ENCODE measurements at places on chromosomes 12 and 14. TPM values are rescaled to one million over a fixed set of nuclear protein-coding genes. Genes with fewer than 3 reads are reported as not detected.

The SRGAP1 gene
- 17.5 TPM for total RNA-seq

The TAS2R31 gene
- 2.6 TPM for total RNA-seq

The SYNDIG1L gene
- not detected for total RNA-seq

The TMEM233 gene
- under 0.01 TPM for total RNA-seq

The PLXNC1 gene
- 86.9 TPM for total RNA-seq

The SYCP3 gene
- total RNA-seq: 0.26 TPM

The CLEC7A gene
- total RNA-seq: not detected

The ANKS1B gene
- 0.51 TPM for total RNA-seq

The AKAP6 gene
- total RNA-seq: 10.9 TPM

The TSPAN9 gene
- 35.2 TPM for total RNA-seq

The ALKBH2 gene
- 28.0 TPM for total RNA-seq

The CD69 gene
- not detected for total RNA-seq

The KRT6A gene
- total RNA-seq: not detected

The CLEC2D gene
- total RNA-seq: 5.1 TPM

The SLCO1B1 gene
- total RNA-seq: not detected

The HNF1A gene
- total RNA-seq: not detected

The MANSC4 gene
- total RNA-seq: 0.17 TPM

The NABP2 gene
- total RNA-seq: 25.9 TPM

The SELPLG gene
- 0.51 TPM for total RNA-seq

The PLA2G1B gene
- total RNA-seq: not detected

The ISM2 gene
- not detected for total RNA-seq

The NXPH4 gene
- 0.50 TPM for total RNA-seq

The STAC3 gene
- total RNA-seq: 0.26 TPM

The PLEKHD1 gene
- total RNA-seq: under 0.01 TPM

The KERA gene
- total RNA-seq: not detected

The RERG gene
- 0.26 TPM for total RNA-seq

The TAMALIN gene
- total RNA-seq: 12.1 TPM

The CLEC2A gene
- not detected for total RNA-seq

The SARNP gene
- 83.0 TPM for total RNA-seq

The BLOC1S1 gene
- total RNA-seq: 90.9 TPM

The PDZRN4 gene
- total RNA-seq: not detected

The CHFR gene
- 21.6 TPM for total RNA-seq

The DYNLL1 gene
- total RNA-seq: 222 TPM

The SPRYD4 gene
- 1.7 TPM for total RNA-seq

The AQP6 gene
- 0.17 TPM for total RNA-seq

The KLHL33 gene
- 1.5 TPM for total RNA-seq

The BORCS5 gene
- 15.7 TPM for total RNA-seq

The UNG gene
- 23.9 TPM for total RNA-seq

The BMAL2 gene
- total RNA-seq: 23.9 TPM

The LGR5 gene
- not detected for total RNA-seq

The PLBD1 gene
- 5.4 TPM for total RNA-seq

The PARPBP gene
- total RNA-seq: 9.4 TPM

The PAX9 gene
- total RNA-seq: not detected

The MOK gene
- total RNA-seq: 4.3 TPM

The CCDC60 gene
- not detected for total RNA-seq

The ANKRD13A gene
- 82.4 TPM for total RNA-seq

The HPD gene
- 0.26 TPM for total RNA-seq

The LRP1-AS gene
- not detected for total RNA-seq

The CRACR2A gene
- total RNA-seq: 3.3 TPM

The RNF212B gene
- total RNA-seq: not detected

The ARHGAP9 gene
- total RNA-seq: under 0.01 TPM

The TAS2R30 gene
- total RNA-seq: 4.0 TPM

The FAIM2 gene
- total RNA-seq: 3.6 TPM

The SCNN1A gene
- 0.26 TPM for total RNA-seq

The NPFF gene
- total RNA-seq: not detected

The SLC25A47 gene
- under 0.01 TPM for total RNA-seq
